Amniotic stem cell (primary cell): ENCODE measurements at places on chromosomes 3 and 15.

DNA sequence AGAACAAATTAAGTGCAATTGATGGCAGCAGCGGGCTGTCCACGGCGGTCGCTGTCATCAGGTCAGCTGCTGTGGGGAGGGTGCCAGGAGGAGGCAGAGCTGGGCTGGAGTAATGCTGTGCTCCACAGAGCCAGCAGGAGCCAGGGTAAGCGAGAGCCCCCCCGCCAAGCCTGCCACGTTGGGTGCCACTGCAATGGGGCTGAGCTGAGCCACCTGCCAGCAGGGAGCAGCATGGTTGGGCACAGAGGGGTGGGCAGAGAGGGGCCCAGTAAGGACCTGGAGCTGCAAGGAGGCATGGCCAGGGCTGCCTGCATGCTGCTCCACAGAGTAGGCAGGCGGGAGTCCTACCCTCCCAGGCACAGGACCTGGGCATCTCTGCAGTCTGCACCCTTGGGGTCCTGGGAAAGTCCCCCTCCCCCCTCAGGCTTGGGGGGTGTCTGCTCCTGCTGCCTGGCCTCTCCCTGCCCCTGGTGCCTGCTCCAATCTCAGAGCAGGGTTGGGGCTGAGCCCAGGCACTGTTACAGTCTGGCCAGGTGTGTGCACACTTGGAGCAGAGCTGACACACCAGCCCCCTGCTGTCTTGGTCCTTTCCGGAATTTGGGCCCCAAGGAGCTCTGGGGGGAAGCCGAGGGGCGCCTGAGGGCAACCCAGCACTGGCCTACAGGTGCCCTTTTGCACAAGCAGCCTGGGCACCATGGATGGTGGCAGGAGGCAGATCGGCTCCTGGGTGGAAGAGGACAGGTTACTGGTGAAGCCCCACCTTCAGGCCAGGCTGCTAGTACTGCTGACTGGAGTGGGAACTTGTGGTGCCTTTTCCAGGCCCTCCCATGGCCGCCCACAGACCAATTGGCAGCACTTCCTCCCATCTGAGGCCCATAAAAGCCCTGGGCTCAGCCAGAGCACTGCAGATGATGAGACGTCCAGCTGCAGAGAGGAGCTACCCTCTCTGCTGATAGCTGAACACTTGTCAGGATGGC is 8.5 kb upstream of the PIAS1 start:
- no peak for DNase-seq

DNA sequence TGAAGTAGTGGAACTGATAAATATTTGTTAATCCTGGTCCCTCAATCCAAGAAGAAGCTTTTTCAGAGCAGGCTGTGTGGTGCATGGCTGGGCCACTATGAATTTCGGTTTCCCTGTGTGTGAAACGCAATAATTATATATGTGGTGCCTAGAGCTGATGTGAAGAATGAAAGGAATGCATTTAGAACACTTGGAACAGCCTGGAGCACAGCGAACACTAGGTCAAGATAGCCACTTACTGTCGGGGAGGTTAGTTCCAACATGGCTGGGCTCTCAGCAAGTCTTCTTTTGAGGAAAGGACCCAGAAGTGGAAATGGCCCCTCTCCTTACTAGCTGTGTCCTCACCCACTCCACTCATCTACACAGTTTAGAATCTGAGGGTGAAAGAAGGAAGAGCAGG is 245.7 kb downstream of the FHIT start:
- DNase-seq: no peak

DNA sequence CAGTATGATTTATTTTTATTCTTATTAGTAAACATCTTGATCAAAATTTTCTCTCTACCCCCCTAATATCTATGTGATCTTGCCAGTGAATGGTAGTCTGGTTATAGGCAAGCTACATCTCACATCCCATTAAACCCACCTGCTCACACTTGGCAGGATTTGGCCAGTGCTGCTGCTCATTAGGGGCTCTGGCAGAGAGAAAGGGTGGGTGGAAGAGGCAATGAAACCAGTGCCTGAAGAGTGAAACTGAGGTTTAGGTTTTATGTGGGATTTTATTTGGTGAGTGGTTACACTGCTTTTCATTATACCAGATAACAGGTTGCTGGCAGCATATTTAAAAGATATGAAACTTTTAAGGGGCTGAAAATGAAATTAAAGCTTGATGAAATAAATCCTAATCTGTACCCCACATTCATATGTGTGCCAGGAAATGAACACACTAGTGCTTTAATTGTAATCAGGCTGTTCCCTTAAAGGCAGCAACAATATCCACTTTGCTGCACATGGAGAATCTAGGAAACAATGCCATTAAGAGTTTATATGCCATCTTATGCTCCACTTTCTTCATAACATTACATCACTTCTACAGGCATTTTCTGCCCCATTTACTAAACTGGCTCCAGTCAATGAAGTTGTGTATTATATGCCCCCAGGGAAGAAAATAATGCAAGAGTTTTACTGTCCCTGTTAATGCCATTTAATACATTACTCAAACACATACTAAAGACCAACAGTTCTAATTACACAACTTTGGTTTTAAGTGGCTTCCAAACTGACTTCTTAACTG is 688.7 kb downstream of the MECOM start:
- no peak for DNase-seq

DNA sequence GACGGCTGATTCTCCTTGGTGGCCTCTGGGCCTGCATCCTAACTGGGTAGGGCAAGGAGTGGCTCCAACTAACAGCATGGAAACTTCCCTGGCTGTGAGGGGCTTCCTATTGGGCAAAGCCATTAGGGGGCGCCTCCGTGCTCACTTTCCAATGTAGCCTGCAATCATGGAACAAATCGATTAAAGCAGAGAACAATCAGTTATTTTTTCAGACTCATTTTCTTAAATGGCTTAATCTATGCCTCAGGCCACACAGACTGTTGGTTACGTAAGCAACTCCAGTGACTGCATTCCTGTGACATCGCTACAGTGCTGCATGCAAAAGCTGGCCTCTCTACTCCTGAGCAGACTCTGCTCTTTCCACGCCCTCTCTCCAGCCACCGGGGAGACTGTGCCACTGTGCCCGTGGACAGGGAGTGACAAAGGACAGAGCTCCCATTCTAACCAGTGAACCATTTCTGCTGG is 278.9 kb downstream of the KLF13 start:
- peak; percentile 9 for DNase-seq

DNA sequence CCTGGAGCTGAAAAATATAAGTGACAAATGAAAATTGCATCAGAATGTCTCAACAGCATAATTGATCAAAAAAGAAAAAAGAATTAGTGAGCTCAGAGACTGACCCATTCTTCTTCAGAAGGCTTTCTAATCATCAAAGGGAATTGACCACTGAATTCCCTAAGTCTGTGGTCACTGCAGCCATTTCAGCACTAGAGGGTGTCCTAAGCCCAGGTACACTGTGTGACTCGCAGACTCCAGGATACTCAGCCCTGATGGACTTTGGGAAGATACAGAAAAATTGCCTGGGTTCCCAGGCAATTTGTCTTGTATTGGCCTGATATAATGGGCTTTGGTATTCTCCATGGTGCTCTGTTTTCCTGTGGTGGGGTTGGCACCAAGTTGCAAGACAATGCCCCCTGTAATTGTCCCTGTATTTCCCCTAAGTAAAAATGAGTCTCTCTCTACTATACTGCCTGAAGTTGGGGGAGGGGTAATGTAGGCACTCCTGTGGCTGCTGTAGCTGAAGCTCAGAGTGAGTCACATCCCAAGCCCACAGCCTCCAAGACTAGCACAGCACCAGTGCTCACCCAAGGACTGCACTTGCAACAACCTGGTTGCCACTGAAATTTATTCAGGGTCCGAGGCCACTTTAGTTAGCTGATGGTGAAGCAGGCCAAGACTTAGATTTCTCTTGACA is 256.0 kb upstream of the STAC start:
- DNase-seq: no peak

DNA sequence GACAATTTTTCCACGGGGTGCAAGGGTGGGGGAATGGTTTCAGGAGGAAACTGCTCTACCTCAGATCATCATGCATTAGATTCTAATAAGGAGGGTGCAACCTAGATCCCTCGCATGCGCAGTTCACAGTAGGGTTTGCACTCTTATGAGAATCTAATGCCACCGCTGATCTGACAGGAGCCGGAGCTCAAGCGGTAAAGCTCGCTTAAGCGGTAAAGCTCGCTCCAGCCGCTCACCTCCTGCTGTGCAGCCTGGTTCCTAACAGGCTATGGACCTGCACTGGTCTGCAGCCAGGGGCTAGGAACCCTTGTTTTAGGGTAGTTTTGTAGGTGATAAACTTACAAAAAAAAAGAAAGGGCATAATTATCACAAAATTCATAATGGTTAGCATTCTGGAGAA is 53.9 kb upstream of the RYR3 start:
- no peak for DNase-seq

- no peak for DNase-seq
Measured at GRCh38 chr15:73370151-73370550, 1.4 kb upstream of the HCN4 start.

- no peak for DNase-seq
Measured at GRCh38 chr3:112560307-112560706, 1.5 kb downstream of the ATG3 start.

- DNase-seq: no peak
Measured at GRCh38 chr3:65145680-65146079, 457.9 kb upstream of the ADAMTS9 start.

DNA sequence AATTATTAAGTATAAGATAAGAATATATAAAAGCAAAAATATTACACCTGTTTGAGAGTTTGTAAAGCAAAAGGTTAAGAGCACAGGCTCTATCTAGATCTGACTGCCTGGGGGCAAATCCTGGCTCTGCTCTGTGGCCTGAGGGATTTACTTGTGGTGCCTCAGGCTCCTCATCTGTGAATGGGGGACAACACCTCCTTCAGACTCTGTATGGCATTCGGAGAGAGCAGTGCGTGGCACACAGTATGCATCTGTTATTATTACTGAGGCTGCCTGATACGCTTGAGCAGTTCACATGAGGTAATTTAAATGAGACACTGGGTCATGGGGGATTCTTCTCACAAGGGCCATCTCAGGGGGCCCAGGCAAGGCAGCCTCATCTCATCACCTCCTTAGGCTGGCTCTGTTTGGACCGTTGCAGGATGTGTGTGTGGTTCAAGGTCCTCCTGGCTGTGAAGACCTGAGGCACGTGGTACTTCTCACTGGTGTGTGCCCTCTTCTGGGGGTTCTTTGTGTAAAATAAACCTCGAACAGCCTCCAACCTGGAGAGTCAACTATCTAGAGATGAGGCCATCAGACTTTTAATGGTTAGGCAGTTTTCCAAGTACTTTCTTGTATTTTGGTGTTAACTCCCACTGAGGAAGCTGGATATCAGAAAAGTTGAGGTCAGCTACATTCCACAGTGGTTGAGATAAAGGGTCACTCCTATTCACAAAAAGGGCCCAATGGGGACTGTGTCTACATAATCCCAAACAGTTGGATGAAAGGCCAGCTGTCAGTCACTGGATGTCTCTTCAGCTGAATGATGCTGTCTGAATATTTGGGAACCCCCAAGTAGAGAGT is 9.0 kb downstream of the GNB5 start:
- no peak for DNase-seq

- peak; percentile 10 for DNase-seq
Measured at GRCh38 chr3:78754066-78754743, 1013.6 kb downstream of the ROBO1 start.

- no peak for DNase-seq
Measured at GRCh38 chr15:23866832-23867231, 179.7 kb upstream of the NDN start.

DNA sequence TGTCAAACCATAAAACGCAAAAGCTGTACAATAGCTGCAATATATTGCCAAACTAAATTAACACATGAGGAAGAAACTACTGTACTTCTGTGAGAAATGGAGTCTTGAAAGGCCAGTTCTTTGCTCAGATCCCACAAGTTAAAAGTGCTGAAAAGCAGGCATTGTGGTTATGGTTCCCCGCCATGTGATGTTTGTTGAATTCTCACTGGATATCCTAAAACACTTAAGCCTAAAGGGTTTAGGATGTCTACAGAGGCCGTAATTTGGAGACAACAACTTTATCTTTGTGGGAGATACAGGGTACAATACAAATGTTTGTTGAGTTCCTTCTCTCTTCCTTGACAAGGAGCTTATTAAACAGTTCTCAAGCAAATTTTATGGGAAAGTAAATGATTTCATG is 53.2 kb downstream of the TMEM212 start:
- DNase-seq: no peak

GRCh38 chr3:126179825-126180476 is 435 bp downstream of the ALDH1L1 start:
- DNase-seq: no peak

DNA sequence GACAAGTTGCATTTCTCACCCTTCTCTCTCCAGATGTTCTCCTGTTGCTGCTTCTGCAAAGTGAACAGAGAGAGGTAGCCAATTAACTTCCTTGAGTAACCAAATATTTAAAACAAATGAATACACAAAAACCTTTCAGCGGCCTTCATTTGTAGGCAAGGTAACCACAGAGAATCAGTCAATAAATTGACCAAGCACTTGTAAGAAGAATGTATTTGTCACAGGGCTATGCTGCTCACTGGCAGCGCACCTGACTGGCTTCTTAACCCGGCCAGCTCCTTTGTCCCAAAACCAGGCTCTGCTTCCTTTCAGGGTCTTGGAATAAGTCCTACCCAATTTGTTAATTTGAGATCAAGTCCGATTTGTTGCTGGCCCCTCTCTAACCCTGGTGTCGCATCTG is 43.5 kb upstream of the STXBP5L start:
- no peak for DNase-seq

DNA sequence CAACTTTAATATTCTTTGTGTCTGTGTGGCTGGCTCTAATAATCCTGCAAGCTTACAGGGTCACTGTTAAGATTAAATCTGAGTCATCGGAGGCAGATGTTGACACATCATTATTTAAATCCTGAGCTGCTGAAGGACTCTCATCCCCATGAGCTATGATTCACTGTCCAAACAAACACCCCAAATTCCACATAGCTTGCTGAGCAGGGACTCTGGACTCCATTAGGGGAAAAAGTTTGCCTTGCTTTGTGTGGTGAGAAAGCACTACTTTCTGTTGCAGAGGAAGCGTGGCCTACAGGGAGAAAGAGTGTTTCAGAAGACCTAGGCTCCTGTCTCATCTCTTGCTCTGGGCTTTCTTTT is 213.7 kb downstream of the PDCD6IP start:
- DNase-seq: peak; percentile 94

DNA sequence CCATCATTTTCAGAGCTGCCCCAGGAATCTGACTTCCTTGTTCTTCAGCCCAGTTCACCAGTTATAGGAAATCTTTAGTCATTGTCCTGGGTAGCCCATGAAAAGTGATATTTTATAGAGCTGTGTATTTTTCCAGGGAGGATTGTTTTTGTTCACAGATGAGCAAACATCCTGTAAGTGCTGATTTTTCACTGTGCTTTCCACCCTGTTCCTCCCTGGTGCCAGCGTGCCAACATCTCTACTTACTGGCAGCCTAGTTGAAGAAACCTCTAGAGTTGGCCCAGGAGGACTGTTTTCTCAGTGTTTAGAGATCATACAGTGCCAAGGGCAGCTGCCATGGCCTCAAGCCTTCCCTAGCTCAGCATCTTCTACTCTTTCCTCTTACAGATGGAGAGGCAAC is 41.3 kb downstream of the ST6GAL1 start:
- DNase-seq: no peak

DNA sequence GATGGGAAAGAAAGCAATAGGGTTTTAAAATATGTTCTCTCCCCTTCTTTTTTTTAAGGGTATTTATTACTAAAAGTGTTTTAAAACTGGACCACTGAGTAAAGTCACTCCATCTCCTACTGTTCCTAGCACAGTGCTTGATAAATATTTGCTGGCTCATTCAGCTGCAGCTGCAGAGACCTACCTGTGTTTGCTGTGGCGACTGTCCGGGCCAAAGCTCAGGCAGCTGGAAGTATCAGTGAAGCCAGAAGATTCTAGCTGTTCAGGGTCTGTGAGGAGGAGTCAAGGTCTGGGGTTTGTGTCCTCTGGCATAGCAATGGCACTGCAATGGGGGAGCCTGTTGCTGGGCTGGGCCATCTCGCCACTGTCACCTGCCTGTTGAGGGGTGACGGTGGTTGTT is 109.9 kb downstream of the RPLP1 start:
- no peak for DNase-seq
